ENCODE measurements at places on chromosomes 12 and 14.
A peak's percentile ranks its signal among the peaks of the same experiment; 100 is the strongest.

DNA sequence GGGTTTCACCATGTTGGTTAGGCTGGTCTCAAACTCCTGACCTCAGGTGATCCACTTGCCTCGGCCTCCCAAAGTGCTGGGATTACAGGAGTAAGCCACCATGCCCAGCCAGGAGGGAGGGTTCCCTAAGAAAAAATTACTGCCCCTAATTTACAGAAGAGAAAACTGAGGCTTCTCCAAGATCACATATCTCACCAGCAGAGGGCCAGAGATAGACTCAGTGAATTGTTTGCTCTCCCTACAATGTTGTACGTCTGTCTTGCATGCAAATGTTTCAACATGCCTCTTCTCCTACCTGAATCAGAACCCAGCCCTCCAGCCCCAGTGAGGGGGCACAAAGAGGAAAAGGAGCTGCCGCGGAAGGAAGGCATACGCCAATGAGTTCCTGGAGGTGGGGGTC is 48.3 kb upstream of the TMEM263 start:
- no peak for DNase-seq

GRCh38 chr14:97306760-97307246 is 509.6 kb downstream of the VRK1 start:
- no peak for DNase-seq

GRCh38 chr14:24734917-24735500 is 101.0 kb upstream of the GZMB start:
- no peak for DNase-seq

GRCh38 chr12:12470751-12471306 is 91.8 kb downstream of the DUSP16 start:
- DNase-seq, result no peak

DNA sequence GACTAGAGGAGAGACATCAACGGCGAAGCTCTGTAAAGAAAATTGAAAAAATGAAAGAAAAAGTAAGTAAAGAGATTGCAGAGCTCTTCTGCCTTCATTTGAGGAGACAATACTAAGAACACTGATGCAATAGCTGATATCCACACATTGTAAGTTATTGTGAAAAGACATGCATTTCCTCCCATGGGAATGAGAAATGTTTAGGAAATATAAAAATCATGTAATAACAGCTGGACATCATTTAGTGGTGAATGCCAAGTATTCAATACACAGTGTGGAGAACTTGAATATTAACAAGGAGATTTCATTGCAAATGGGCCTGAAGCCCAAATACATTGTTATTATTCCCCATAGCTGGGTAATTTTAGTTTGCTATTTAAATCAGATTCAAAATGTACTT is 179.2 kb downstream of the KICS2 start:
- DNase-seq, result no peak

DNA sequence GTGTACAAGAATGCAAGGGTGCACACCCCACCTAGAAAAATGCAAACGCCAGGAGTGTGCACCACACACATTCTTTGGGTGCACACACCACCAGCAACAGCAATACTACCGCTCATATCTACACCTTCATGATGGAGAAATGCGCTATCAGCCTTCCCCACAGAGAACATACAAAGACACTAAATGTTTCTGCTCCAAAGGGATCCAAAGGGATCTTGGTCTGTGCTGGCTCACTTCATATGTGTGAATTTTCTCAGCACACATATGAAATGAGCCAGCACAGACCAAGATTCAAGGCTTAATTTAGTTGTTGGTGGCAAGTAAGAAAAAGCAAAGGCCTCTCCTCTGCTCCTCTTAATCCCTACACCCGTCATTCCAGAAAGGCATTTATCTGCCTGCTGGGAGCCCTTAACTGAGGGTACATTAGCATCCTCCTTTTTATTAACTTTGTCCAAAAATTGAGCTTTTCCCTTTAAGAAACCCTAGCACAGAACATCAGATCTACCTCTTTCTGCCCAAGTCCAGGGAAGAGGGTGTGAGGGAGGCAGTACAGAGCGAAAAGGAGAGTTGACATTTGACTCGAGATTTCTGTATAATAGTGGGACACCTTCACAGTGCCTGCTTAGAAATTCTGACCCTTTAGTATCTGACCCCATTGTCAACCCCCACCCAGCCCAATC is 8.3 kb downstream of the BMP4 start:
- DNase-seq, result no peak

- DNase-seq, result no peak
Observed at GRCh38 chr12:120224304-120225199, 23.6 kb upstream of the RPLP0 start.

DNA sequence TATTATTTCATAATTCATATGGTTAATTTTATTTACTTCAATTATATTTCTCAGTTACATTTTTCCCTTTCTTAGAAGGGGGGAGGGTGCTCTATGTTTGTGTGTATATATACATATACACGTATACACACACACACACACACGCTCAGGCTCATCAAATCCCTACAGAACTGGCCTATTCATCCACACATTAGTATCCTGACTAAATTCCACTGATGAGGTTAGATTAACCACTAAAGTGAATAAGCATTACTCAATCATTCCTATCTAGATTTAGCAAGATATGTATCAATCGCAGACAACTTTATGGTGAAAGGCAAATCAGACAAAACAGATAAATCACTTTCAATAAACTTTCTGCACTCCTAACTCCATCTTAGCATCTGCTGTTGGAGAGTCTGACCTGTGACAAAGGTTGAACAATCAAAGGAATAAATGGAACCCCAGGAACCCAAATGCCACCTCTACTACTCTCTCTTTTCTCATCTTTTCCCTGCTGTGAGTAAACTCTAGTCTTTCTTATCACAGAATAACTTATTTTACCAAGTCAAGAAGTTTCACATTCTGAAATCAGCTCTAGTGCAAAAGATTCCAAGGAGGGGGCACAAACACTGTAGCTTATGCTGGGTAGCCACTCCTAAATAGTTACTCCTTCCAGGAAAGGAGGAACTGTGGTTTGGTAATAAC is 67.6 kb downstream of the RALGAPA1 start:
- no peak for DNase-seq

GRCh38 chr12:75986001-75986746 is 45.4 kb downstream of the PHLDA1 start:
- no peak for DNase-seq

GRCh38 chr14:73795974-73796373 is 55.7 kb upstream of the PTGR2 start:
- DNase-seq, result no peak

GRCh38 chr12:123265851-123266678 is 5.6 kb downstream of the CDK2AP1 start:
- DNase-seq, result no peak

- no peak for DNase-seq
Observed at GRCh38 chr12:126198516-126198915, 1133.3 kb downstream of the AACS start.

DNA sequence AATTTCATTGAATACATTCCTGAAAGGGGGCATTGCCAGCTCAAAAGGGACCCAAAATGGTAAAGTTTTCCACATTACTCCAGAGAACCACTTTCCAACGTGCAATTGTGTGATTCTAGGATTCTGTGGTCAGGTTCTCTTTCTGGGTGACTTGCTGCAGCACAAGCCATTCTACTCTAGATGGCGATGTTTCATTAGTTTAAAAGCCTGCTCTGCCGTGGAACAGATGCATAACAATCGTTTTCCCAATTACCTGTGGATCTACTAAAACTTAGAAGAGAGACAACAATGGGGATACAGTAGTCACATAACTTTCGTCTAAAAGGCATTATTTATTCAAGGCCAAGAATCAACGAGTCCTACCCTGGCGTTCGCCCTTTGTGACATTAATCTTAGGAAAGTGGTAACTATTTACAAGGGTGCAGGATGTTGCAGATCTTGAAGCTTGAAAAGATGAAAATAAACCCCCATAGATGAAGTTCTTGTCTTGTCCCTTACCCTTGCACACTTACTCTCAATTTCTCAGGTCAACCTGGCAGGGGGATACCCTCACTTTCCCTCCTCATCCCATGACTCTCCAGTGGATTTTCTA is 400.9 kb downstream of the SNAPC1 start:
- DNase-seq, result peak; percentile 4

DNA sequence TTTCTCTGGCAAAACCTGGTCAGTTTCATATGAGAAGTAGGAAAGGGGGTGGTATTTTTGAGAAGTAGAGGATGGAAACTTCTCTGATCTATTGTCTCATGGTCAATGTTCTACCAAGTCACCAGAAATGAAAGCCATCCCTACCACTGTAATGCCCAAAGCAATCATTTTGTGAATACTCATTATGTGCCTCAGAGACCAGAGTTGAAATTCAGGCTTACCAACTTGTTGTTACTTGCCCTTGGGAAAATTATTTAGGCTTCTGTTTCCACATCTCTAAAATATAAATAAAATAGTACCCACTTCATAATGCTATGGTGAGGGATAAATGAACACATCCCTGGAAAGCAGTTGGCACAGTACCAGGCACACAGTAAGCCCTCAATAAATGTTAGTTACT is 723.7 kb upstream of the TBX3 start:
- no peak for DNase-seq

- DNase-seq, result no peak
Observed at GRCh38 chr14:77303417-77304156, 17.1 kb downstream of the POMT2 start.

All from 8988T (cell line).